Astrocyte (in vitro differentiated cells and primary cell): ENCODE measurements at places on chromosomes 7 and 10. TPM values are rescaled to one million over a fixed set of nuclear protein-coding genes. Genes with fewer than 3 reads are reported as not detected.

DNA sequence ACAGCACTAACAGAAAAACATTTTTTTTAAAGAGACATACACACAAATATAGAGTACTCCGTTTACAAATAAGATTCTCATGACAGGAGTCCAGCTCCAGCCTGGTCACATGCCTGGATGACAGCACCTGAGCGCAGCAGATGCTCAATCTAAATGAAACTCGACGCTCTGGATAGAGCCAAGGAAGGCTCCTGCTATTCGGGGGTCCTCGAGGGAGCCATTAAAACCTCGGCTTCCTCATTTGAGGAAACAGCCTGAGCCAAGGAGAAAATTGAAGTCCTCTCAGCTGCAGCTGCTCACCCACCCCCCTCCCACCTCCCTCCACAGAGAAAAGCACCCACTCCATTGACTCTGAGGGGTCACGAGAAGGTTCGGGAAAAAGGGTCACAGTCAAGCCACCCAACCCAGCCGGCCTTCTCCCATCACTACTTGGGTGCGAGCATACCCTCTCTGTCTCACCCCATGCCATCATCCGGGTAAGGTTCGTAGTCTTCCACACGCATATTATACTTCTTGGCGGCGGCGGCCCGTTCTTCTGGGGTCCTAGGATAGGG, 673 bp downstream of the NDUFB8 start:
- no peaks in the 10 kb centered on the region for H3K27me3 ChIP-seq
- H3K4me1 ChIP-seq = peaks cover 13% of the 10 kb centered on the region
- peaks cover 13% of the 10 kb centered on the region for H3K36me3 ChIP-seq
- H3K4me3 ChIP-seq = peak overlapping the region; percentile 95
- peak overlapping the region; percentile 76 for H3K27ac ChIP-seq

DNA sequence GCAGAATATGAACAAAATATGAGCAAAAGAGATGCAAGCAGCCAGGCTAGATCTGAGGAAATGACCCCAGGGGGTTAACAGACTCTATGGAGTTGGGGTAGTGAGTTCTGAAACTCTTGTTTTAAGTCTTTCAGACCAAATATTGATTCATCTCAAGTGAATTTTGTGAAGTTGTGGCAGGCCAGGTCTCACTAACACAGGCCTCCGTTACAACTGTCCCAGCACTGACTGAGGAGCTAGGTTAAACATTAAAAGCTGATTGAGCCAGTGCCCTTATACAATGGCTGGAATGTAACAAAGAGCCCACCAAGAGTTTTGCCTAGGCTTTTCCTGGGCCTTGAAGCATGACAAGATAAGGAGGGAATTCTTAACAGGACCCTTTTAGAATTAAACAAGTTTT, 192.3 kb upstream of the STK17A start:
- DNase-seq = no peak
- no peak overlapping the region for H3K4me3 ChIP-seq
- H3K4me1 ChIP-seq = no peaks in the 10 kb centered on the region

HEPACAM2 gene
- not detected in 2 replicates for total RNA-seq

GRCh38 chr10:6542999-6543430, 37.1 kb downstream of the PRKCQ start:
- H3K4me3 ChIP-seq = no peak overlapping the region

GRCh38 chr7:66902844-66903180, 18.2 kb upstream of the TMEM248 start:
- no peaks in the 10 kb centered on the region for H3K4me1 ChIP-seq
- H3K27me3 ChIP-seq = no peaks in the 10 kb centered on the region
- H3K4me3 ChIP-seq = no peak overlapping the region
- H3K36me3 ChIP-seq = no peaks in the 10 kb centered on the region
- DNase-seq = no peak

GRCh38 chr7:142569851-142570250, 179.4 kb upstream of the PRSS1 start:
- no peaks in the 10 kb centered on the region for H3K27me3 ChIP-seq
- peak overlapping the region; percentile 64 for H3K27ac ChIP-seq

DNA sequence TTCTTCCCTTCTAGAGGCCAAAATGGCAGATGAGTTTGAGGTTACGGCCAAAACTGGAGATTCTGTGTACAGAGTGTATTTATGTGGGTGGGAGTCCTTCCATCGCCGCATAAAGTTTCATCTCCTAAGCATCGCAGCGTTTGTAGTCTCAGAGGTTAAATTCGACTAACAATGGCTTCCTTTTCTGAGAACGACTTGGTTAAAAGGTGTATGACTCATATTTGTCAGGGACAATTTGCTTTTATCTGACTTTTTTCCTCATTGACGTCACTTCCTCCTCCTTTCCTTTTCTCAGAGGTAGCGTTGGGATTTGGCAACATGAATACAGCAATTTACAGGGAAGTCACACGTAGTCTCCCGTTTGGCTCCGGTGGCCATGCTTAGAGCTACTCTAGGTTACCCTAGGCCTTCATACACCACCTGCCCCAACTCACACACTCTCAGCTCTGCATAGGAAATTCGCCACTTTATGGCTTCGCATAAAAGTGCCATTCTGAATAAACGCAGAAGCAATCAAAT, 37.6 kb upstream of the TCF7L2 start:
- no peaks in the 10 kb centered on the region for H3K27me3 ChIP-seq
- H3K4me1 ChIP-seq = peaks cover 8% of the 10 kb centered on the region
- DNase-seq = no peak
- no peak overlapping the region for H3K4me3 ChIP-seq
- H3K36me3 ChIP-seq = no peaks in the 10 kb centered on the region
- H3K27ac ChIP-seq = no peak overlapping the region

DNA sequence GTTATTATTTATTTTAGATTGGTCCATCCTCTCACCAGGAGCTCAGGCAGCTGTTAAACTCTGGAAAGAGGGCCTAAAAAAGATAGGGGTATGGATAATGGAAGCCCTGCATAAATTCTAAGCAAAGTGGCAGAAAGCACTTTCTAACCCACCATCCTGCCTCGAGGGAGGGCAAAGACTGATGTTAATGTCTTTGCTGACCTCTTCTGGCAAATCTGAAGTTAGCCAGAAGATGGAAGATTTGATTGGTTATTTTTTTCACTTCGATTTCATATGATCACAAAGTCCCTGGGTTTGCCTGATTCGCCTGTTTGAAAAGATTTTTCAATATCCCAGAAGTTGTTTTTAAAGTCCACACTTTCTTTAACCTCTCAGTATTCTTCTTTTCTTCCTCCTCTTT, 24.8 kb downstream of the OR9A2 start:
- no peaks in the 10 kb centered on the region for H3K4me1 ChIP-seq
- H3K27me3 ChIP-seq = no peaks in the 10 kb centered on the region
- H3K27ac ChIP-seq = no peak overlapping the region
- H3K4me3 ChIP-seq = no peak overlapping the region

STEAP2 gene
- 2.3 and 3.4 TPM in 2 replicates for total RNA-seq

GRCh38 chr10:7649673-7650300, 17.0 kb downstream of the ITIH5 start:
- no peaks in the 10 kb centered on the region for H3K4me1 ChIP-seq
- no peak for DNase-seq
- no peak overlapping the region for H3K4me3 ChIP-seq

POLR2J2 gene
- total RNA-seq = 3.1 and 3.6 TPM in 2 replicates

- H3K4me3 ChIP-seq = no peak overlapping the region
- no peak for DNase-seq
- no peak overlapping the region for H3K27ac ChIP-seq
Observed at GRCh38 chr10:128934492-128934891, 532.5 kb upstream of the MGMT start.

DNA sequence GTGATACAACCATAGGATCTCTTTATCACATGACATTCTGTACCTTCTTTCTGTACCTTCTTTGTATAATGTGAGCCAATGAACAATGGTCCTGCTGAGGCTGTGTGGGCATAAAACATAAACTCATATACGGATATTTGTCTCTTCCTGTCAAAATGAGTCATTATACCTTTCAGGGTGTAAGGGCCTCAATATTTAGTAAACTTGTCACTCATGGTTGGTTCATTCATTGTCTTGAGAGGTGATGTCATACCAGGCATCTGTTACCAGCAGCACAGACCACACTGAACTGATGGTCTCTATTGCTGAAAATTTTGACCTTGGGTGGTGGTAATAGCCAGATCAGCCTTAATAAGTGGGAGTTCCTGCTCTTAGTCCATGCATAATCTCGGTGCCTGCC, 287.6 kb upstream of the TPK1 start:
- H3K4me3 ChIP-seq = no peak overlapping the region
- no peaks in the 10 kb centered on the region for H3K27me3 ChIP-seq
- no peaks in the 10 kb centered on the region for H3K4me1 ChIP-seq
- H3K27ac ChIP-seq = no peak overlapping the region

- peaks cover 50% of the 10 kb centered on the region for H3K4me1 ChIP-seq
- H3K4me3 ChIP-seq = peak overlapping the region; percentile 82
- H3K36me3 ChIP-seq = no peaks in the 10 kb centered on the region
- no peaks in the 10 kb centered on the region for H3K27me3 ChIP-seq
Observed at GRCh38 chr10:119207713-119208552, 562 bp downstream of the GRK5 start.

- H3K4me3 ChIP-seq = no peak overlapping the region
- peaks cover 5% of the 10 kb centered on the region for H3K4me1 ChIP-seq
- no peaks in the 10 kb centered on the region for H3K27me3 ChIP-seq
- no peak overlapping the region for H3K27ac ChIP-seq
- no peaks in the 10 kb centered on the region for H3K36me3 ChIP-seq
Observed at GRCh38 chr10:4080225-4080805, 295.3 kb upstream of the KLF6 start.

OPN4 gene
- total RNA-seq = not detected in 2 replicates

GRCh38 chr7:118662266-118662665, 437.8 kb downstream of the ANKRD7 start:
- H3K4me3 ChIP-seq = no peak overlapping the region
- H3K36me3 ChIP-seq = no peaks in the 10 kb centered on the region
- DNase-seq = no peak
- H3K4me1 ChIP-seq = no peaks in the 10 kb centered on the region
- no peak overlapping the region for H3K27ac ChIP-seq

DNA sequence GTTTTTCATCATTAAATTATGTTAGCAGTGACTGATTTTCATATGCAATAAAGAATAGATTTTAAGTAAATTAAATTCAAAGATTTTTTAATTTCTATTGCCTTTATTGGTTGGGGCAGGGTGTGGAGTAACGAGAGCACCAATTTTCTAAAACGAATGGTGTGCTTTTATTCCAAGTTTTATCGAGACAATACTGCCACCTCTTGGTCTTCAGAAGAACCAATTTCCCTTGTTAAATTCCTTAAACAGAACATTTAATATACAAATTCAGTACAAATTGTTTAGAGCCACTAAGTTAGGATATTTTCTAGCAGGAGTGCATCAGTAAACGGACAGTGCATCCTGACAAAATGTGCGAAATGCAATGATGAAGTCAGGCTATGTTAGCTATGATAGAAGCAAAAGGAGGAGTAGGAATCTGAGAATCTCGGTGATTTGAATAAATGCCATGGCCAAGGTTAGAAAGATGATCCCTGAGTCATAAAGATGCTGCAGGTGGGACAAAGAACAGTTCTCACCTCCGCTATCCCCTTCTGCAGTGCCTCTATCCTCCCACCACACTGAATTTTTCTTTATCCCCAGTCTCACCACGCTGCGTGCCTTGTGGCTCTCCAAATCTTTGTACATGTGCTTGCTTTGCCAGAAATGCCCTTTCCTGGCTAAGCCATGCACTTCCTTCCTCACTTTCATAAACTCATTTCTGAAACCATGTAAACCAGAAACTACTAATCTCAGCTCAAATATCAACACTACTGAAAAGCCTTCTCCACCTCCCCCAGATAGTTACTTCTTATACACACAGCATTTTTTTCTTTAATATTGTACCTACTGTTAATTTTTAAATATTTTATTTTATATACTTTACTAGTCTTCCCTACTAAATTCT, 31.9 kb upstream of the AGBL3 start:
- no peaks in the 10 kb centered on the region for H3K4me1 ChIP-seq
- peaks cover 77% of the 10 kb centered on the region for H3K36me3 ChIP-seq
- no peak overlapping the region for H3K4me3 ChIP-seq
- H3K27me3 ChIP-seq = no peaks in the 10 kb centered on the region
- no peak overlapping the region for H3K27ac ChIP-seq
